ENCODE measurements at places on chromosomes 11 and 22.

DNA sequence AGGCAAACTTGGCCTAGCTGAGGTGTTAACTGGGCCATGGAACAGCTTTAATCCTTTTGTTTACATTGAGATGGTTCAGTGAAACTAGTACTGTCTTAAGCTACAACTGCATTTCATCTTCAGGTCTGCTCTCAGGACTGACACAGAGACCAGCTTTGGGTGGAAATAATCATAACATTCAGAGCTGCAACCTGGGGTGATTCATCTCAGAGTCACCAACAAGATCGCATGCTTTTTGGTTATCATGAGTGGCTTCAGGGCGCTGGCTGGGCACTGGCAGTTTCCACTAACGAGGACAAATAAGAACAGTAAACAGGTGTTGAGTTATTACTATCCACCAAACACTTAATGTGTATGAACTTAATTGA is 60.9 kb upstream of the PAX6 start:
- DNase-seq = no peak

DNA sequence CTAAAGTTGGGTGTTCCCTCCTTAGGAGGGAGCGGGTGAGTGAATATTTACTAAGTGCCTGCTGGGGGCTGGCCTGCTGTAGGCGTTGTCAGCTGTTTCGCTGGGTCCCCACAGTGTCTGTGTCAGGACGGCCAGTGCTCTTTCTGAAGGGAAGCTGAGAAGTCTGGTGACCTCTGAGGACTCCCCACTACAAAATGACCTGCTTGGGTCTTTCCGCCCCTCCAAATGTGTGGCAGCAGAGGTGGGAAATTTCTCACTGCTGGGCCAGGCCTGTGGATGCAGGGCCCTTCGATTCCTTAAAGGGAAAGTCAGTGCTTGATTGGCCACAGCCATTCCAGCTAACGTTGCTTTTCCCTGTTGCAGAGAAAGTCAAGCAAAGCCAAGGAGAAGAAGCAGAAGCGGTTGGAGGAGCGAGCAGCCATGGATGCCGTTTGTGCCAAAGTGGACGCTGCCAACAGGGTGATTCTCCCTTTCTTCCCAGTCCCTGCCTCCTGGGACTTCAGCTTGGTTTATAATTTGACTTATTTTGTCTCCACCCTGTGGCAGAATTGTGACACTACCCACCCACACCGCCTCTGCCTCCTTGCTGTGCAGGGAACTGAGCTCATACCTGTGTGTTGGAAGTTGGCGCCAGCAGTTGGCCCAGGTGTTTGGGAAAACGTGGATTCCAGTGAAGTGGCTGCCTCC is 6.8 kb downstream of the NAA40 start:
- DNase-seq = peak; percentile 28

DNA sequence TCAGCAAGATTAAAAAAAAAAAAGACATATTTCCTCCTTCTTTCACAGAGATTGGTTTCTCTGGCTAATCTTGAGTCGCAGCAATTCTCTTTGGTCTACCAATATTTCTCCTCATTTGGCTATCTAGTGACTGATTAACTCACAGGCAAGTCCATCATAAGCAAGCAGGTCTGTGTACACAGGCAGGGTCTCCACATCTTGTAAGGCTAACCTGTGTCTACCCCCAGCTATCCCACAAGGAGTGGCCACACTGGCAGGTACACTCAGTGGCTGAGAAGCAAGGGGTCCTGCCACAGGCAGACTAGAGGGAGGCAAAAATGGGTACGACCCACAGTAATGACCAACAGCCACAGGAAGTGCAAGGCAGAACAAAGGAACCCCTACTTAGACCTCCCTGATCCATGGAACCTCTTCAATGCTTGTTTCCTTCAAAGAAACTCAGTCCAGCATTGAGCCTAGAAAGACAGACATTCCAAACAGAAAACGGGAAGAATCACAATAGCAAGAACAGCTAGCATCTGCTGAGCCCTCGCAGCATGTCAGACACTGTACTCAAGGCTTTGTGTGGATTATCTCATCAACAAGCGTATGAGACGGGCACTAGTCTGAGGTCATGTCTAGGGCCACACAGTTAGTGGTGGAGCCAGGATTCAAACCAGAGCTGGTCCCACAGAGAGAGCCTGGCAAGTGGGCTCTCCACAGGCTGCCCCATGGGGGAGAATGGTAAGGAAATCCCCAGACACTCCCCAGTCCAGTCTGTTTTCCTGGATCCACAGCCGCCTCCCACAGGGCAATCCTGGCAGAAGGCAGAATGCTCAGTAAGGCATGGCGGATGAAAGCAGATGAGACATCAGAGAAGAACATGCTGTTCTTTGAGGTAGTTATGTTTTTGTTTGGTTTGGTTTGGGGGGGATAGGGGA is 34.3 kb downstream of the PLEKHA7 start:
- no peak for DNase-seq

- no peak for DNase-seq
Measured at GRCh38 chr11:27392278-27393114, 29.5 kb upstream of the CCDC34 start.

- DNase-seq = peak; percentile 79
Measured at GRCh38 chr22:17910561-17911311, 113.6 kb downstream of the MICAL3 start.

DNA sequence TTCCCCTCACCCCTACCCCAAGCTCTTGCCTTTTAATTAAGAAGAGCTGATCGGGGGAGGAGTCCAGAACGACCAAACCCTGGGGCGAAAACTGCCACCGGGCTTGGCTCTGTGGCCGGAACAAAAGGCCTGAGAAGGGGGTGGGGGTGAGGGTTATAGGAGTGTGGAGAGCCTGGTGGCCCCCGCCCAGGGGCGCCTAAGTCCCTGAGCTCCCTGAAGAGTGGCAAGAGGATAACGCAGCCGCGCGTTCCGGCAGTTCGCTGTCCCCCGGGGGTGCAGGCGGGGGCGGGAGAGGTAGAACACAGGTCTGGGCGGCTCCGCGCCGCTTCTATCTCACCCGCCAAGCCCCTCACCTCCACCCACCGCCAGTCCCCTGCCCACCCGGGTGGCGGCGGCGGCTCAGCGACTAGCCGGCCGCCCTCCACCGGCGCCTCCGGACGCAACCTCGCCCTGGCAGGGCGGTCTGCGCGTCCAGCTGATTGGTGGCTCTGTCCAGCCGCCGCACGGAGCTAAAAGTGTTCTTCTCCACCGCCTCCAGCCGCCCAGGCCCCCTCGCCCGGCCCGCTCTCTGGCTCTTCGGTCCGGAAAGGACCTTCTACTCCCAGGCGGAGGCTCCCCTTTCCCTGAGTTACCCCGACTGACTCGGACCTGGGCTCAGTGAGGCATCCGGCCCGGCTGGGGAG is 18.7 kb upstream of the BDNF start:
- no peak for DNase-seq

GRCh38 chr11:114115451-114115928 is 56.0 kb downstream of the ZBTB16 start:
- DNase-seq = no peak

- DNase-seq = no peak
Measured at GRCh38 chr11:113016905-113017304, 55.7 kb downstream of the NCAM1 start.

DNA sequence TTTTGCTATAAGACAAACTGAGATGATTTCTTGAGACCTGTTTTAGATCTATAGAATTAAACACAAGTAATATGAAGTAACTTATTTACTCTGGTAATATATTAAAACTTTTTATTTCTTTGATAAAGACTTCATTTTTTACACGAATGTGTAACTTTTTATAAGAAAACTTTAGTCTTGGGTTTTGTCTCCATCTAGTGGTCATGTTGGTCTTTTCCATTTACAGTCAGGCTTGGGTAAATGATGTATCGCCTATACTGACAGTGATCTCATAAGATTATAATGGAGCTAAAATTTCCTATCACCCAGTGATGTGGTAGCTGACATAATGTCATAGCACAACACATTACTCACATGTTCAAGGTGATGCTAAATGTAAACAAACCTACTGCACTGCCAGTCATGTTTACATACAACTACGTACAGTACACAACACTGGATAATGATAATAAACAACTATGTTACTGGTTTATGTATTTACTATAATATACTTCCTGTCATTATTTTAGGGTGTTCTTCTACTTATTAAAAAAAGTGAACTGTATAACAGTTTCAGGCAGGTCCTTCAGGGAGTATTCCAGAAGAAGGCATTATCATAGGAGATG is 7.5 kb upstream of the C11orf97 start:
- no peak for DNase-seq

DNA sequence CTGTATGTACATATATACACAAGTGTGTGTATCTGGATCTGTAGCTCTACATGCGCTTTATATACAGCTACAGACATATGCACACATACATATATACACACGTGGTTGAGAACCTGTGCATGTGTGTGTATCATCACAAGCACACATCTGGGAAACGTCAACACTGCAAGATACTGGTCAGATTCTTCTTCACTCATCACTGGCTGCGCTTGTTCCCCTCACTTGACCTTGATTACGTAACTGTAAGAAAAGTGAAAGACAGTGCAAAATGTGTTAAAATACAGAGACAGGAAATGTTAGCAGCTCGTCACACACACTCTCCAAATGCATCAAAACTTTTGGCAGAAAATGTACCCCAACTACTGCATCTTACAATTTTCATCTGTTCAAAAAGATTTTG is 51.9 kb upstream of the MN1 start:
- DNase-seq = no peak

- DNase-seq = no peak
Measured at GRCh38 chr11:62554387-62555167, 8.0 kb upstream of the AHNAK start.

- DNase-seq = peak; percentile 18
Measured at GRCh38 chr11:72643547-72643946, 30.7 kb downstream of the PDE2A start.

- no peak for DNase-seq
Measured at GRCh38 chr11:19887842-19888241, 175.2 kb downstream of the NAV2 start.

GRCh38 chr11:11880179-11880578 is 38.4 kb downstream of the USP47 start:
- no peak for DNase-seq

- DNase-seq = no peak
Measured at GRCh38 chr11:133819114-133819513, 26.2 kb downstream of the SPATA19 start.
